ENCODE measurements at places on chromosomes 11 and 22. TPM values are rescaled to one million over a fixed set of nuclear protein-coding genes. Genes with fewer than 3 reads are reported as not detected.

PDGFB gene
- total RNA-seq, result not detected

OSM gene
- not detected for total RNA-seq

DNA sequence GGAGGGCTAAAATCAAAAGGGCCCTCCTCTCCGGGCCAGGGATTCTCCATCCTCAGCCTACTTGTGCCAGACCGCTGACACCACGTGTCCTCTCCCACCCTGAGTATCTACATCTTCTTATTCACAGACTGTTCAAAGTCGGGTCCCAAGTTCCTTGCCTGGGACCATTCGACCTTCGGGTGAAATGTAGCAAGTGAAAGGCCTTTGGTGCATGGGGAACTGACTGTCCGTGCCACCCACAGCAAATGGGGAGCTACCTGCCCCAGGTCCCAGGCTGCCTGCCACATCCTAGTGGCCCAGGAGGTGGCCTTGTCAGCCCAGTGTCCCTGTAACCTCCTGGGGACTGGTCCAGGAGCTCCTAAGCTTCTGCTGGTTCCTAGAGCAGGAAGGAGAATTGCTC lies 67.3 kb downstream of the RTL6 start:
- H3K4me1 ChIP-seq, result no peaks in the 10 kb centered on the region
- H3K36me3 ChIP-seq, result no peaks in the 10 kb centered on the region

GRCh38 chr11:71977743-71978418 lies 20.8 kb upstream of the IL18BP start:
- peaks cover 21% of the 10 kb centered on the region for H3K4me1 ChIP-seq
- peaks cover 4% of the 10 kb centered on the region for H3K36me3 ChIP-seq
- H3K27ac ChIP-seq, result no peak overlapping the region
- H3K4me3 ChIP-seq, result no peak overlapping the region
- DNase-seq, result peak; percentile 54
- H3K27me3 ChIP-seq, result peaks cover 4% of the 10 kb centered on the region

GRCh38 chr11:131274233-131274632 lies 96.2 kb upstream of the NTM start:
- H3K27me3 ChIP-seq, result peaks cover 3% of the 10 kb centered on the region
- no peaks in the 10 kb centered on the region for H3K4me1 ChIP-seq
- no peak for DNase-seq
- no peaks in the 10 kb centered on the region for H3K36me3 ChIP-seq

GRCh38 chr22:23652286-23652685 lies 20.2 kb upstream of the DRICH1 start:
- H3K4me3 ChIP-seq, result no peak overlapping the region
- no peak for DNase-seq
- peaks cover 1% of the 10 kb centered on the region for H3K27me3 ChIP-seq
- H3K36me3 ChIP-seq, result no peaks in the 10 kb centered on the region

DNA sequence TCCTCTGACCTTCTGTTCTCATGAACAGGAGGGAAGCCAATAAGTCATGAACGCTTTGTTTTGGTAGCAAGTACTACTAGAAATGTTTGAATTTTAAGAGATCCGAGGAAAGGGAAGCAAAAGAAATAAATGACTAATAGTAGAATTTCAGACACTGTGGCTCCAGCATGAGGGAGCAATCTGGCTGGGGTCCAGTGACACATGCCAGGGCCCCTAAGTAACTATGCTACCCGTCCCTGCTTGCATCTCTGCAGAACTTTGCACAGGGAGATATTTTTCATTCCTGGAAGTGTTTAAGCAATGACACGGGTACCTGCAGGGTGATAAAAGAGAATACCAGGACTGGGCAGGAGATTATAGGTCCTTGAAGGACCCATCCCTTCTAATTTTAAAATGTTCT lies 7.3 kb upstream of the ADAMTS8 start:
- no peaks in the 10 kb centered on the region for H3K36me3 ChIP-seq
- H3K27me3 ChIP-seq, result peaks cover 5% of the 10 kb centered on the region
- H3K27ac ChIP-seq, result no peak overlapping the region

GRCh38 chr11:61891331-61892084 lies at the start of gene FADS3:
Gene FADS3 (minus strand): TSS chr11:61891545. CDS start chr11:61891381, 164 bp downstream.
- H3K27ac ChIP-seq, result peak within 1 kb of the TSS; percentile 58
- peaks cover 19% of the 10 kb centered on the region for H3K36me3 ChIP-seq
- H3K27me3 ChIP-seq, result no peaks in the 10 kb centered on the region
- H3K4me1 ChIP-seq, result peaks cover 45% of the 10 kb centered on the region
- DNase-seq, result peak; percentile 62

GRCh38 chr11:72227316-72228228 lies 3.0 kb downstream of the INPPL1 start:
- peaks cover 18% of the 10 kb centered on the region for H3K4me1 ChIP-seq
- H3K27ac ChIP-seq, result no peak overlapping the region
- H3K4me3 ChIP-seq, result no peak overlapping the region
- no peak for DNase-seq
- H3K36me3 ChIP-seq, result peaks cover 23% of the 10 kb centered on the region
- no peaks in the 10 kb centered on the region for H3K27me3 ChIP-seq

Data from HFFc6 (cell line).